ENCODE measurements at places on chromosomes 11 and 22.

GRCh38 chr11:33179348-33179803, 18.1 kb upstream of the CSTF3 start:
- DNase-seq = no peak

GRCh38 chr11:88807349-88807748, 258.4 kb downstream of the GRM5 start:
- no peak for DNase-seq

- no peak for DNase-seq
Measured at GRCh38 chr22:48301421-48301820, 1526.3 kb downstream of the BRD1 start.

DNA sequence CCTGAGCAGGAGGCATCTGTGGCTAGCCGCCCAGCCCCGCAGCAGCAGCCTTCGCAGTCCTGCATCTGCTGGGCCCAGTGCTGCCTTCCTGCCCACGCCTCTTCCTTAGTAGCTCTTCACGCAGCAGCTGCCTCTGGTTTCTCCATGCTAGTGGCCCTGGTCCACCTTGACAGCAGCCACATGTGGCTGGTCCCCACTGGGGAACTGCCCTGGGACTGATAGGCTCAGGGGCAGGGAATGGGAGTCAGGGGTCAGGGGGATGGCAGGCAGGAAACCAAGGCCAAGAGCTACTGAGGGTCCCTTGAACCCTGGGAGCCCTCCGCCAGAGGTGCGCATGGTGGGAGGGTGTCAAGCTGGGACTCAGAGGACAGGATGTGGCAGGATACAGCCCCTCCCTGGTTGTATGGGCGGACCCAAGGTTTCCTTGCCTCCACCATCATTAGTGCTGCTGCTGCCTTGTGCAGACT, 99.4 kb upstream of the PITPNB start:
- no peak for DNase-seq
